ENCODE measurements at places on chromosomes 12 and 14.

DNA sequence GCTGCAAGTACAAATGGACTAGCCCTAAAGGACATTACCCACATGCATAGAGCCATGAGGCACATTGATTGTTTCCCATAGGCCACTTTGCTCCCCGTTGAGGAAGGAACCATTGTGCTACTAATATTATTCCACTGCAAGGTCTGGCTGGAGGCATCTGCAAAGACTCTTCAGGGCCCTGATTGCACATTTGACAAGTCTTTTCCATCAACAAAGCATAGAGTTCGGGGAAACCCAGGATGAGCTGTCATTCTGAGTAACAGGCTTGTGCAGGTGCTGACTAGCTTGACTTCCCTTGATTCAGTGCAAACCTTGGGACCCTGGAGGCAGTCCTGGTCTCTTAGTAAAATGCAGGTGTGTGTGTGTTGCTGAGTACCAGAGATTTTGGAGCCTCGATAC, 73.8 kb downstream of the SUSD6 start:
- peak; percentile 33 for DNase-seq

DNA sequence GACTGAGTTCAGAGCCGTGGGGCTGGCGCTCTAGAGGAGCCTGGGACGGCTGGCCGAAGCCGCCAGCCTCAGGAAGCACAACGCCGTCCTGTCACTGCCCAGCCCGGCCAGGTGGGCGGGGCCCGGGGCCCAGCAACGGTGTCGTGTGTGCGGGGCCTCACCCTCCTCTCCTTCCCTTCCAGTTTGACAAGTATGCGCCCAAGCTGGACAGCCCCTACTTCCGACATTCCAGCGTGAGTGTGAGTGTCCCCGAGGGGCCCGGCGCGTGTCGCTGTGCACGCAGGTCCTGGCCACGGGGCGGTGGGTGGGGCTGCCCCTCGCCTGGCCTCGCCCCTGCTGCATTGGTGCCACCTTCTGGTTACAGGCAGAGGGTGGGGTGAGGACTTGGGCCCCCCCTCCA, 38.3 kb downstream of the LRCOL1 start:
- DNase-seq: no peak

GRCh38 chr12:120514002-120514401, 15.0 kb downstream of the COQ5 start:
- DNase-seq: no peak

- DNase-seq: no peak
These were observed 54.6 kb downstream of the CDC42BPB start for GRCh38 chr14:103002578-103003350.

DNA sequence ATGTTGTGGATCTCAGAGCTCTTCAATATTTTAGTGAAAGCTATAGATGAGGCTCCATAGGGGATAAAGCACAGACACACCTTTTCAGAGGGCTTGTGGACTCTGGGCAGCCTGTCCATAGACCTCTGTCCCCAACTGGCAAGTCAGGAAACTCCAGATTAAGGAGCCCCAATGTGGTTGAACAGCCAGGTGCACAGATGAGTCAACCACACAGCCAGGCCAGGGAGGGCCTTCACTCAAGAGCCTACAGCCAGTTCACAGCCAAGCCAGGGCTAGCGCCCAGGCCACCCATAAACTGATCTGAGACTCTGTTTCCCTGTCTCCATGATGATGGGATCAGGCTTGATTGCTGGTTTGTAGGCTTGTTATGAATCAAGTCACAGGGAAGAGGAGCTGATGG, 1.0 kb upstream of the BDKRB2 start:
- DNase-seq: no peak

GRCh38 chr12:15306605-15307004, 15.7 kb upstream of the PTPRO start:
- DNase-seq: no peak

DNA sequence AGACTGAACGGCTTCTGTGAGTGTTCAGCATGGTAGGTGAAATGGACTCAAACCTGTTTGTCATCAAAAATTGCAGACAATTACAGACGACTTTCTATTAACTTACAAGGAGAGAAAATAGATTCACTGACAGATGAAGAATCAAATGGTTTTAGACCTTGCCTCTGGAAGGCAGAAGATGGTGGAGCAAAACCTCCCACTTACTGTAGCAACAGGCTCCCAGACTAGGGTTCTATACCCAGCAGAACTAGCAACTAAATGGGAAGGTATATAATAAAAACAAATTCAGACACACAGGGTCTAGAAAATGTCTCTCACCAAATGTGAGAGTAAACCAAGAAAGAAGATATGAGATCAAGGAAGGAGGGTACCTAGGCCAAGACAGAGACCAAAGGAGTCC, 36.8 kb downstream of the RNF34 start:
- DNase-seq: no peak

DNA sequence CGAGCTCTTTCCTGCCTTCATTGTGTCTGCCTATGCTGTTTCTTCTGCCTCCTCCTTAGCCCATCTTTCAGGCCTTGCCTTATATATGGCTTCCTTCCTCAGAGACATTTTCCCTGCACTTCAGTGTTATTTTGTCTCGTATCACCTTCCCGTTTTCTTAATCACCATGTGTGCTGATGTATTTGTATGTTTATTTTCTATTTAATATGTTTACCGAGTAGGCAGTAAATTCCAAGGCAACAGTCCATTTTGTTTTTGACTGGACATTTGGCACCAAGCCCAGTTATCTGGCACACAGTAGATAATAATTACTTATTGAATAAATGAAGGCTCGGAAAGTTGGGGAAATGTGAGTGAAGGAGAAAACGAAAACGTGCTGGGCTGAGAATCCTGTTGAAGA, 4.6 kb upstream of the POU6F1 start:
- no peak for DNase-seq

DNA sequence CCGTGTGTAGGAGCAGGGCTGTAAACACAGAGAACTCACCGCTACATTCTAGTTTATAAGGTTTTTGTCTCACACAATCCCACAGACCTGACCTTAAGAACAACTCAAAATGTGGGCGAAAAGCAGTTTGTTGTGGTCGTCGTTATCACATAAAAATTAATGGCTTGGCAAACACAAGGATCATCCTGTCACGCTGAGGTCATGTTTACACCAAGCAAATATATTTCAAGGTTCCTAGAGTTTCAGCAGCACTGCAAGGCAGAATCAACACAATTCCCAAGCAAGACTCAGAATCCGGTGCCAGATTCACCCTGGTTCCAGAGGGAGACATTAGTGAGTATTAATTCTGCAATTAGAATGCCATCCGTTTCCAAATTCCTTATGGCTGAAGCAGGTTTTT, 30.1 kb upstream of the MAP1LC3B2 start:
- DNase-seq: no peak

GRCh38 chr14:65206448-65207096, 104.3 kb upstream of the MAX start:
- DNase-seq: no peak

GRCh38 chr14:96501217-96501739, 904 bp upstream of the PAPOLA start:
- no peak for DNase-seq

DNA sequence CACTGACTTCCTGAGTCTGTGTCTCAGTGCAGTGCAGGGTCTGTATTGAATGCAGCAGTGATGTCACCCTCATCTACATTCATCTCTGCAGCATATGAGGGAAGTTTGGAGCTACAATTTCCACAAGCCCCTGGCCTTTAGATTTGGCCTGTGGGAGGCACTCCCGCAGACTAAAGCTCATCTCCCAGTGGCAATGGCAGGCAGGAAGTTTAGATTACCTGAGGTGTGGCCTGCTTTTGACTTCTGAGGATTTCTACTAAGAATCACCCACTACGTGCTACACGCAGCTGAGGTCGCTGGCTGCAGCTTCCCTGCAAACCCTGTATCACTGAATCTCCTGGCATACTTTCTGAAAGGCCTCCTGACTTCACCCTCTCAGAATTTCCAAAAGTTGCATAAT, 202.2 kb upstream of the PRKD1 start:
- no peak for DNase-seq

- no peak for DNase-seq
These were observed 139.1 kb downstream of the ERC1 start for GRCh38 chr12:1130164-1130563.

- DNase-seq: no peak
These were observed 42.0 kb downstream of the GPHB5 start for GRCh38 chr14:63276492-63277342.

DNA sequence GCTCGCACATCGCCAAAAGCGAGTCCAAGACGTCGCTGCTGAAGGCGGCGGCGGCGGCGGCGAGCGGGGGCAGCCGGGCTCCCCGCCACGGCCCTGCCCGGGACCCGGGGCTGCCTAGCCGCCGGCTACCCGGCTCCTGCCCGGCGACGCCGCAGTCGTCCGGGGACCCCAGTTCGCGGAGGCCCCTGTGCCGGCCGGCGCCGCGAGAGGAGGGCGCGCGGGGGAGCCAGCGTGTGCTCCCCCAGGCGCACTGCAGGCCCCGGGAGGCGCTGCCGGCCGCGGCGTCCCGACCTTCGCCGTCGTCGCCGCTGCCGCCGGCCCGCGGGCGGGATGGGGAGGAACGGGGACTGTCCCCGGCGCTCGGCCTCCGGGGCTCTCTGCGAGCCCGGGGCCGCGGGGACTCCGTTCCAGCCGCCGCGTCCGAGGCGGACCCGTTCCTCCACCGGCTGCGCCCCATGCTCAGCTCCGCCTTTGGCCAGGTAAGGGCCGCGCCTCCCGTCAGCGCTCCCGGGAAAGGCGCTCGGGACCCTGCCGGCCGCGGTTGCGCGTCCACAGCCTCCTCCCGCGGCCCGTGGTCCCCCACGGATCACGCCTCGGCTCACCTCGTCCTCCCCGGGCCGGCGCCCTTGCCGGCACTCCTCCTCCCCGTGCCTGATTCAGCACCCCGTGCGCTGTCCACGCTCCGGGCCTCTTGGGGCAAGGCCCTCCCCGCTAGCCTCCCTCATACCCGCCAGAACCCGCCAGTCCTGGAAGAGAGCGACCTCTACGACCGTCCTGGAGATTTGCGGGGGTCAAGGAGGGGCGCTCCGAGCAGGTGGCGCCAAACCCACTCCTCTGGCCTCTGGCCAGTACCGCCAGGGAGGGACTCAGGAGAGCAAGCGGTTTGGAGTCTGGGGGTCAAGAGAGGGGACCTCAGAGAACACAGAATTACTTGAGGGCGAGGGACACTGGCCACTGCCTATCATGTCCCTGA, 721 bp downstream of the CABP1 start:
- peak; percentile 36 for DNase-seq

GRCh38 chr12:123151457-123152454, 866 bp upstream of the PITPNM2 start:
- no peak for DNase-seq

DNA sequence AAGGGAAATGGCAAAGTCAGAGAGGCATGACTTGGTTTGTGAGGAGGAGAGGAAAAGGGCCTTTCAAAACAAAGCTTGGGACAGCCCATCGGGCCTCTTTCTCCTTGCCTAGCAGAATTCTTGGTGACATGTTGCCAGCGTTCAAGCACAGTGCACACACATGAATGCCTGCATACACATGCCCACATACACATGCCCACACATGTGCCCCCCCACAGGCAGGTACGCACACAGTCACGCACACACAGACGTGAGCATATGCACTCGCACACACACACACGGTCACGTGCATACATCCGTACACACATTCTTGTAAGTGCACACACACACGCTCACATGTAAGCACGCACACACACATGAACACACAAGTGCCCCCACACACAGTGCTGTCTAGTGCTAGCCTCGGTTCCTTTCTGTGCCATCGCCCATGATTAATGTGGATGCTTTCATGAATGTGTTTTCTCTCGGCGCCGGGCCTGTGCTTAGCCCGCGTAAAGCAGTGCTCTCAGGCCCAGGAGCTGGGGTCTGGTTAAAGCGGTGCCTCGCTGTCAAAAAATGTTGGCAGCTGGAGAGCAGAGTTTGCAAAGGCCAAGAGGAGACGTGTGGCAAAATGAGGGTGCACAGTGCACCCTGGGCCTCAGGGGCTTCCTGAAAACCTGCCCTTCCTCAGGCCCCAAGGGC, 328.8 kb upstream of the DIO3 start:
- no peak for DNase-seq

DNA sequence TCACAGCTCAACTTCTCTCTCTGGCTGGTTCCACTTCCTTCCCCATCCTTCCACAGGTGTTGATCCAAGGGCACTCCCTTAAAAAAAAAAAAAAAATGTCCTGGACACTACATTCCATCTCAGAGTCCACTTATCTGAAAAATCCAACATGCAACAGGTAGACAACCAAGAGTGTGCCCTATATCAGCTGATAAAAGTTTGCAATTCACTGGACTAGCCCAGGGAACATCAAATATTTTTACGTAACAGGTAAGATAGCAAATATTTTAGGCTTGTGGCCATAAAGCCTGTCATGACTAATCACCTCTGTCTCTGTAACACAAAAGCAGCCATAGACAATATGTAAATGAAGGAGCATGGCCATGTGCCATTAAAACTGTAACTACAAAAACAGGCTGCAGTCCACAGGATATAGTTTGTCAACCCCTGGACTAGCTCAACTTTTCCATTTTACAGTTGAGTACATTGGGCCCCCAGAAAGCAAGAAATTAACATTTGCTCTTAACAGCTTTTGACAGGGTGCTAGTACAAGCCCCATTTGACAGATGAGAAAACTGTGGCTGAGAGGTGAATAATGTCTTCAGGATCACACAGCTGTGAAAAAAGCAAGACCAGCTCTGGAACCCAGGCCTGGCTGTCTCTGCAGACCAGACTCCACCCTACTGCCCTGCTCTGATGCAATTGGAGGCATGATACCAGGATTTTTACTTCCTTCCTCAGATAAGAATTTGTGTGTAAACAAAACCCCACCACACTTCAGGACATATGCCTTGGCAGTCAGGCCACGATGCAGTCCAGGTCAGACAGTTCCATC, 68.9 kb downstream of the CMKLR1 start:
- DNase-seq: no peak

DNA sequence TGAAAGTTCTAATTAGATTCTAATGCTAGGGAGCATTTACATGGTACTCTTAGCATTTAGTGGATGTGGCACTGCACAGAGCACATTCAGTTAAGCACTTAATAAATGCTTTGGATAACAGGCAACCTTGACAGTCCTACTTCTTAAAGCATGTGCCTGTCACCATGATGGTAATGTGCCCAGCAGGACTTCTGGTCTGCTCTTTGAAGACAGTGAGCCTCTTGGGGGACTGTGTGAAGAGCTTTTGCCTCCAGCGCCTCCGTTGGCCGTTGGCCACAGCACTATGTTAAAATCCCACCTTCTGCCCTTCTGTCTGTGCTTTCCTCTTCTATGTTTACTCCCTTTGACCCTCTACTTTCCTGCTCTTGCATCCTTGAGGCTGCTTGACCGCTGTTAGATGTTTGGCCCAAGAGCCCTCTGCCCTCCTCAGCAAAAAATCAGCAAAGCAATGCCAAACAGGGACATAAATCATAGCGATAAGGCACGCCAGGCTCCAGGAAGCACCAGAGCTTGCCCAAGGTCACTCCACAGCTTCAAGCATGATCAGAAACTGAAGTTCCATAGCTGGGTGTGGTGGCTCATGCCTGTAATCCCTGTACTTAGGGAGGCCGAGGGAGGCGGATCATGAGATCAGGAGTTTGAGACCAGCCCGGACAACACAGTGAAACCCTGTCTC, 8.3 kb downstream of the CDKL1 start:
- no peak for DNase-seq
